ENCODE measurements at places on chromosomes 11 and 22.

GRCh38 chr11:95559899-95560298 is 229.7 kb downstream of the FAM76B start:
- DNase-seq, result no peak

- DNase-seq, result no peak
Observed at GRCh38 chr11:111541254-111542061, 938 bp downstream of the LAYN start.

DNA sequence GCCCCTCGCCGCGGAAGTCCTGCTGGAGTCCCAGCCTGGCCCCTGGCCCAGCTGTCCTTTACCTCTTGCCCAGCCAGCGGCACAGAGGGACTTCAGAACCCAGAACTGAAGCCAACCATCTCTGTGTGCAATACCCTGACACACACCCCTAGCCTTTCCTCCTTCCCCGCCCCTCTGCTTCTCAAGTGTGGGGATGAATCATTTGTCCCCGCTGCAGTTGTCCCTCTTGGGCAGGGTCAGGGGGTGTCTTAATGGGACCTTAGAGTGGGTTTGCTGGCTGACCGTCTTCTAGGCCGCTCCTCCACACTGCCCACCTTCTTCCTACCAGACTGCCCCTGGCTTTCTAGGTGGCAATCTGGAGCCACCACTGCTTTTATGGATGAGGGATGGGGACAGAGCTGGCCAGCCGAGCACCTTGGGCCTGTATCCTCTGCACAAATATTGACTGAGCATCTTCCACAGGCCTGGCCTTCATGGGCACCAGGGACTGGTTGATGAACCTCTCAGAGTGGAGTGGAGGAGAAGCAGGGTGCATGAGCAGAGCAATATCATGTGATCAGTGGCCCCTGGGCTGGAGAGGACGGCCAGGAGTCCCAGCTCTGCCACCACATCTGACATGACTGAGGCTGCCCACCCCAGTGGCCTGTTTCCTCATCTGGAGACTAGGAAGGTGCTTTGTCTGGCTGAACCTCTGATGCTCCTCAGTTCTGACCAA is 668 bp upstream of the CHST1 start:
- DNase-seq, result no peak

- no peak for DNase-seq
Observed at GRCh38 chr11:48354677-48355076, 11.6 kb downstream of the OR4C5 start.

DNA sequence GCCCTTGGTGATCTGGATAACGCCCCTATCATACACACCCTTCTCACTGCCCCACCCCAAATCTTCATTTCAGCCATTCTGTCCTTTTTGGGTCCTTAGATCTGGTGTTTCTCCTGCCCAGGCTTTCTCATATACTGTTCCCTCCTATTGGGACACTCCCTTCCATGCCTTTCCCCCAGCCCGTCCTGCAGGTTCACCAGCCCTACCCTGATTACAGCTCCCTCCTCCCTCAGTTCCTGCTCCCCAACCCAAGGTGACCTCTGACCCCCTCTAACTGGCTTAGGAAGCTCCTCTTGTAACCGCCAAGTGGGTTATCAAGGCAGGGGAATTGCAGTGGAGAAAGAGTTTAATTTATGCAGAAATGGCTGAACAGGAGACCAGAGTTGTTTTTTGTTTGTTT is 13.0 kb downstream of the MTFP1 start:
- no peak for DNase-seq

GRCh38 chr11:21142007-21142406 is 472.6 kb downstream of the NELL1 start:
- no peak for DNase-seq

DNA sequence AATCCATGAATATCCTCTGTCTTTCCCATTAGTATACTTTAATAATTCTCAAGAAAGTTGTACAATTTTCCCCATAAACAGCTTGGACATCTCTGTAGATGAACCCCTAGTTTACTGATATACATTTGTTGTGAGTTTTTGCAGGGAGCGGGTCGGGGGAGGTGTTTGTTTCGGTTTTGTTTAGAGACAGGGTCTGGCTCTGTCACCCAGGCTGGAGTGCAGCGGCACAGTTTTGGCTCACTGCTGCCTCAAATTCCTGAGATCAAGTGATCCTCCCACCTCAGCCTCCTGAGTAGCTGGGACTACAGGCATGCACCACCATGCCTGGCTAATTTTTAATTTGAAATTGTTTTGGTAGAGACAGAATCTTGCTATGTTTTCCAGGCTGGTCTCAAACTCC is 57.6 kb downstream of the IGLL5 start:
- DNase-seq, result no peak

GRCh38 chr11:111922803-111923202 is 4.1 kb downstream of the C11orf52 start:
- DNase-seq, result no peak

DNA sequence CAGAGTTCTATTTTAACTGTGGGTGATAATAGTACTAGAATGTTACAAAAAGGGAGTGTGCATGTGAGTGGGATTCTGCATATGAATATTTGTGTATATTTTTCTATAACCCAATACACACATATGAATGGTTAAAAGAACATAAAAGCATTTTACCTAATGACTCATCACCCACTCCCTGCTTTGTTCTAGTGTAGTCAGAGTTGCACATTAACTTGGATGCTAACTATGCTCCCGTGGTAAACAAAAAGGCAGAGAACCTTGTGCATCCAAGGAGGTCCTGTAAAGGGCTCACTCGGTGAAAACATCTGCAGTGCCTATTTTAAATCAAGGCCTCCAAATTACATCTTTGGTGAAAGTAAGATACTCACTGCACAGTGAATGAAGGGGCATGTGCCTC is 1289.4 kb downstream of the LRRC4C start:
- DNase-seq, result no peak

DNA sequence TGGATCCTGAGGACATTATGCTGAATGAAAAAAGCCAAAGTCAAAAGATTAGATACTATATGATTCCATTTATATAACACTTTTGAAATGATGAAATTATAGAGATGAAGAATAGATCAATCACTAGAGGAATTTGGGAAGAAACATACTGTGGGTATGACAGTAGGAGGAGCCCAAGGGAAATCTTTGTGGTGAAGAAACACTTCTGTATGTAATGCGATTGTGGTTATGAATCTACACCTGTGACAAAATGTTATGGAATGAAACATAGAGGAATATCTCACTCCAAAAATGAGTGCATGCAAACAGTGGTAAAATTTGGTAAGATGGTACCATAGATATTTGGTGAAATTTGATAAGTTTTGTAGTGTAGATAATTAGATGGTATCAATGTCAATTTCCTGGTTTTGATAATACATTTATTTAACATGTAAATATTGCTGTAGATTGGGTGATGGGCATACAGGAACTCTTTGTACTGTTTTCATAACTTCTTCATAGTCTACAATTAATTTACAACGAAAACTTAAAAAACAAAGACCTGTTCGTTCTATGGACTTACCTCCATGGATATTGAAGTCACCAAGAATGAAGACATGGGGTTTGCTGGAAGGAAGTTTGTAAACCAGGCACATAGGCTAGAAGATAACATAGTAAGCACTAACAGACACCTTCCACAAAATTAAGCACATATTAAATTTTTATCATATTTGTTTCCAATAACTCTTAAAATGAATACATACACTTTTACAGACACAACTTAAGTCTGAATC is 11.5 kb downstream of the MRGPRX1 start:
- no peak for DNase-seq

- DNase-seq, result no peak
Observed at GRCh38 chr11:64119700-64120099, 46.2 kb downstream of the MACROD1 start.

- DNase-seq, result no peak
Observed at GRCh38 chr11:3879967-3880542, 24.6 kb downstream of the STIM1 start.

- DNase-seq, result peak; percentile 85
Observed at GRCh38 chr11:126113515-126113957, 50.9 kb upstream of the CDON start.

- DNase-seq, result no peak
Observed at GRCh38 chr22:33896154-33896553, 24.1 kb downstream of the LARGE1 start.

GRCh38 chr11:96162816-96163499 is 180.0 kb downstream of the MAML2 start:
- DNase-seq, result no peak

DNA sequence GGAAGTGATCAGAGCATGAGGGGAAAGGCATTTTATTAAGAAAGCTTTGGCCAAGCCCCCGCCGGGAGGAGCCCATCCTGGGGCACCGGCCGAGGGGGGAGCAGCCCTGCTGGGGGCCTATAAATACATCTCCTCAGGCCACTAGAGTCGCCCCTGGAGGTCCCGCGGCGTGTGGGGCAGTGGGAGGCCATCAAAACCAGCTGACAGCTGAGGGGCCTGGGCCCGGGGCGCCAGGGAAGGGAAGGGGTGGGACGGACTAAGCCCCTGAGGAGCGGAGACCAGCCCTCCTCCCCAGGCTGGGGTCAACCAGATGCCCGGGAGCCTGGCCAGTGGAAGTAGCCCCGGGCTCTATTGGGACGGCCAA is 13.1 kb downstream of the SCARF2 start:
- no peak for DNase-seq

DNA sequence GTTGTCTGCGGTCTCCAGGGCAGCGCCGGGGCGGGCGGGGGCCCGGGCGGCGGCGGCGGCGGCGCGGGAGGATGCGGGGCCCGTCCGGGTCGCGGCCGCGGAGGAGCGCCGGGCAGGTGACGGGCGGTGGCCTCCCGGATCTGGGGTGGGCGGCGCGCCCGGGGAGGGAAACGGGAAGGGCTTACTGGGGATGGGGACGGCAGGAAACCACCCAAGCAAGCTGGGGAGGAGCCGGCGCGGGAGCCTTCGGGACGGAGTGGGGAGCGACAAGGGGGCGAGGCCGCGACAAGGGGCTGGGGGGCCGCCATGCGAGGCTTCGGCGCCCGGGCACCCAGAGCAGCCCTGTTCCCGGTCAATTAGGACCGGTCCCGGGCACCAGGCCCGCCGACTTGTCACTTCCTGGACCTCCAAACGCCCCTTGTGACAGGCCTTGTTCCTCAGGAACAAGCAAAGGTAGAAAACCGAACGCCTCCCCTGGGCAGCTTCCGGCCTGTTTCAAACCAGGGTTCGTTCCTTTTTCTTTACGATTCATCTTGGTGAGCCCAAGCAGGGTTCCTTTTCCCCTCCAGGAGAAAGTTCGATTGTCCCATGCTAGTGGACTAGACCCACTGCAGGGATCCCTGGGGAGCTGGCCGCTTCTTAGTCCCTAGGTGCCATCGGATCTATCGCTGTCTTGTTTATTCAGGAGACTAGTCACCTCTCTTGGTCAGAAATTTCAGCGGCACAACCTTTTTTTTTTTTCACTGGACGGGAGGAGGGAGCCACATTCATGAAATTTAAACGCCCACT is 492 bp downstream of the JHY start:
- DNase-seq, result peak; percentile 73

DNA sequence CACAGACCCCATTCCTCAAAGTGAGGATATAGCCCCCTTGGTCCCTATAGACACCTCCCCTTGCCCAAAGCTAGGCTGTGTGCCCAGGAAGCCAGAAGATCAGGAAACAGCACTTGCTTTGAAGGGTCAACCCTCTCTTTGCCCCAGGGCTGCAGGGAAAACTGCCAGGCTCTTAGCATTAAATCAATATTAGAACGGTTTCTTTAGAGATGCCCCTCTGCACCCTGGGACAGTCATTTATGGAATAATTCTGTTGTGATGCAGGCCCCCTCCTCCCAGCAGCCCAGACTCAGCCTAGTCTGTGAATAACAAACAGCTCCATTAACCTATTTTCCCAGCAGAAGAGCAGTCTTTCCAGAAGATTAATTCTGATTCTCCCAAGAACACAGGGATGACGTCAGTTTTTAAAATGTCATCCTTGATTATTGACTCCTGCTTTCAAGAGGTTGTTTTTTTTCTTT is 11.6 kb upstream of the CAPN5 start:
- DNase-seq, result no peak

- DNase-seq, result peak; percentile 67
Observed at GRCh38 chr11:66126808-66127555, 56.9 kb downstream of the PACS1 start.

DNA sequence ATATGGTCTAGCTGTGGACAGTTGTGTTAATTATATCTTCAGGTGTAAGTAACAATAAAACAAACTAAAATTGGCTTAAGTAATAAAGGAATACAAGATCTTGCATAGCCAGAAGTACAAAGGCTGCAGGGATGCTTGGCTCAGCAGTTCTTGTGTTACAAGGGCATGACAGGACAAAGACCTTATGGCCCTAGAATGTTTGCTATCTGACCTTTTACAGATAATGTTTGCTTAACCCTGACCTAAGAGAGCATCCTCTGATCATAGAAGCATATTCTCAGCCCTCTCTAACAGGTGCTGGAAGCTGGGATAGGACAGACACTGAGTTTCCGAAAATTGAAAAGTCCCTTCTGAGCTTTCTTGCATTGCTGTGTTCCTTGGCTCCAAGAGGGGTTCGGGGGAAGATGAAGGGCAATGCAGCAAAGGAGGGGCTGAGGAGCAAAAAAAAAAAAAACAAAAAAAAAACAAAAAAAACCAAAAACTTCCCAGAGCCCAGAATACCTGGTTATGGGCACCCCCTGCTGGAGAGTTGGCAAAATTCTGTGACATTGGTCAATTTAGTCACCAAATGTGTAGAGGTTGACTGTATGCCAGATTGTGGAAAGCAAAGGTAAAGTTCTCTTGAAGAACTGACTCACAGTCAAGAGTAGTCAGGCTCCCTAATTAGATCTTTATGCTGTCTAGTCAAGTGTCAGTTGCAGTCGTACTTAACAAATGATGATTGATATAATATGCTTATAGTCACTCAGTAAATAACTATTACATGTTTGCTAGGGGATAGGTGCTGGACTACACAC is 10.4 kb upstream of the HIKESHI start:
- DNase-seq, result peak; percentile 66

- no peak for DNase-seq
Observed at GRCh38 chr11:46677169-46677568, 23.2 kb downstream of the ARHGAP1 start.

DNA sequence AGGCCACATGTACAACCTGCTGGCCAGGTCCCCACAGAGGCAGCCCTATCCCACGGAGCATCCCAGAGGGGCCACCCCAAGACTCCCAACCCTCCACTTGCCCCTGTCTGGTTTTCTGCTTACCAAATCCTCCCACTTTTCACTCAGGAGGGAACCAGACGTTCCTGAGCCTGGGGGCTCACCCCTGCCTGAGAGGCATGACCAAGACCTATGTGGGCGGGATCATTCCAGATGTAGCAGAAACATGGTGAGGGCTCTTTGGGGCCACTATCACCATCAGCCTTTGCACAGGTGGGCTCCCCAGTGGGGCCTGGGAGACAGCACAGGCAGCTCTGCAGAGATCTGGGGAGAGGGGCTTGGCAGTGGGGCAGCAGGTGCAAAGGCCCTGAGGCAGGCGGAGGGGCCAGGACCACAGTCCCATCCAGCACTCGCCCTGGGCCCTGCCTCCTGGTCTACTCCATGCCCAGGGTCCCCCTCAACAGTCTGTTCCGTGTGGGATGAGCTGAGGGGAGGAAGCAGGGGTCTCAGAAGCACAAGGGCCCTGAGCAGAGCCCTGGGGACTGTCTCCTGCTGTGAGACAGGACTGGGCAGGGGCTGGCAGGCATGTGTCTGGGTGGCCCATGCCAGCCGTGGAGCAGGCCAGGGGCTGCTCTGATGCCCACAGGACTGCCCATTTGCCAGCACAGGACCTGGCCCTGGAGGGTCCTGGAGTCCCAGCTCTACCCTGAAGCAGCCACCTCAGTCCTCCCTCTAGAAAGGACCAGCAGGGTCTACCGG is 9.4 kb downstream of the PIM3 start:
- peak; percentile 59 for DNase-seq

GRCh38 chr11:2582946-2583604 is 116.7 kb downstream of the KCNQ1OT1 start:
- peak; percentile 49 for DNase-seq

Data from sciatic nerve (tissue), 2 donors.